GOT3 (cell line): ENCODE measurements at places on chromosomes 7 and 10.

- DNase-seq: no peak
Observed at GRCh38 chr7:133164498-133164897, 82.6 kb upstream of the CHCHD3 start.

GRCh38 chr7:27527348-27527714 is 135.4 kb downstream of the HIBADH start:
- DNase-seq: no peak

DNA sequence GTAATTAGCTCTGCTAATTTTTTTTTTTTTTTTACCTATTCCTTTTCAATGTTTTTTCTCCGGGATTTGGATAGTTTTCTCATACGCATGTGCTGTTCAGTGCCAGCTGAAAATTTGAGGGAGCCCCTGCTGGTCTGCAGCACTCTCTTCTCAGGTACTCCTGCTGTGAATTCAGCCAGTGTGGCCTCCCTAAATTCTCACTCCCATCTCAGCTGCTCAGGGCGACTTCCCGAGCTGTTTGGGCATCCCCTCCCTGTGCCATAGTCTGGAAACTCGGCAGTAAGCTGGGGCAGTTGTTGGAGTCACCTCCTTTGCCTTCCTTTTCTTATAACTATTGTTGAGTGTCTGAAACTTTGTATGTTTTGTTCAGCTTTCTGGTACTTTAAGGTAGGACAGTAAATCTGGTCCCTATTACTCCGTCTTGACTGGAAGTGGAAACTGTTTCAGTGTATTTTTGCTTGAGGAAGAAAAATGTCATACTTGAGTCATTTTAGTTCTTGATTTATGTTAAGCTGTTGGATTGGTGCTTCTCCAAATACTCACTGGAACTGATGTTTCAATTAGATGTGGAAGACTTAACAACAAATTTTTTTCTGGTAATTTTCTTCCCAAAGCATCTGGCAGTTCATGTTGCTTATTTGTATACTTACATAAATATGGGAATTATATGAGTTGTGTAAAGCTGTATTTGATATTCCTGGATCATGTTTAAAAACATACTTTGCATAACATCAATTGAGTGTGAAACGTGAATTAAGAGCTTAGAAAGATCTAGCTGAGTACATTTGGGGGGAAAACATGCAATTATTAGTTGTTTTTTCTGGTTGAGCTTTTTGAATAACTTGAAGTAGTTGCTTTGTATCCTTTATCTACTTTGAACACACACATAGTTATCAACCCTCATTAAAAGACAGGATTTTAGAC is 33.7 kb downstream of the MINPP1 start:
- no peak for DNase-seq

GRCh38 chr7:151133986-151134742 is 33.3 kb downstream of the GBX1 start:
- DNase-seq: no peak

GRCh38 chr10:88908194-88908593 is 28.1 kb downstream of the STAMBPL1 start:
- no peak for DNase-seq

DNA sequence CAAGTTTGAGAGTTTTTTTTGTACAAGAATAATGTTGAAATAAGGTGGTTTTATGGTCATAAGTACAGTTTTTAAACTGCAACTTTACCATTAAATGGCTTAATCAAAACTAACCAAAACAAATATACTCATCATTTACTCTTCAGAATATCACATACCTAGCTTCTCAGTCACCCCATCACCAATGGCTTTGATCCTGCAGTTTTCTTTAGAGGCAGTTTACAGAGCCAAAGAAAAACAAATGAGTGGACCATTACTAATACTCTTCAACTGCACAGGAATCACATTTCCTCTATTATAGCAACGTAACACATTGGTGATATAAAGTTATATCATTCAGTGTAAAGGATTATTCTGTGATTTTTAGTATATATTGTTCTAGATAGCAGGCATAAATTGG is 576.1 kb upstream of the LRRTM3 start:
- no peak for DNase-seq

DNA sequence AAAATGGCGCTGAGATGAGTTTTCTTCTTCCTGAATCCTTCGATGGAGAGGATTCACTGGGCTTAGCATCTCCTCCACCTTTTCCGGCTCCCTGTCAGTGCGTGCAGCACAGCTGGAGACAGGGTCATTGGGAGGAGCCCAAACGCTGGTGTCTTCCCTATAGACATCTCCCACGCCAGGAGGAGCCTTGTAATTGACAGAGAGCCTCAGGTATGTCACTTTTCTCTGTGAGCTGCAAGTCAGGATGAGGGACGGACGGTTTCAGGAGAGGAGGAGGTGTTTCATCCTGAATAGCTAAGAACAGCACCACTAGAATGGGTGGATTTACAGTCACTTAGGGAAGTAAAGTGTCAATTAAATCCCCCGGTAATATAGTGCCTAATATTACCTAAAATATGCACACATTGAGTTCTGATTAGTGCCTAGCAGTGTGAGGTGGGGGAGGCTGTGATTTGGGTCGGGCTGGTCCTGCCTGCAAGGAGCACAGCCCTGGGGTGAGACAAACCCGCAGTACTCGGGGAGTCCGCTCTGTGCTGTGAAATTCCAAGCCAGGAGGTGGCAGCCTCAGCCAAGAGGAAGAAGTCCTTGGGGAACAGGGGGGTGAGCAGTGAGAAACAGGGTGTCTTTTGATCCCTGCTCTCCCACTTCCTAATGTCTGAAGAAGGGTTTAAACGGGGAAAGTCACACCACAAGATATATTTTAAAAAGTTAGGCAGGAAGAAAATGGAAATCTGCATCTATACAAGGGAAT is 28.2 kb downstream of the IL15RA start:
- no peak for DNase-seq

GRCh38 chr7:27147199-27148030 is at the start of gene HOXA6:
TSS of gene HOXA6 (minus strand) at chr7:27147774. CDS start at chr7:27147749, 25 bp downstream.
- no peak for DNase-seq

DNA sequence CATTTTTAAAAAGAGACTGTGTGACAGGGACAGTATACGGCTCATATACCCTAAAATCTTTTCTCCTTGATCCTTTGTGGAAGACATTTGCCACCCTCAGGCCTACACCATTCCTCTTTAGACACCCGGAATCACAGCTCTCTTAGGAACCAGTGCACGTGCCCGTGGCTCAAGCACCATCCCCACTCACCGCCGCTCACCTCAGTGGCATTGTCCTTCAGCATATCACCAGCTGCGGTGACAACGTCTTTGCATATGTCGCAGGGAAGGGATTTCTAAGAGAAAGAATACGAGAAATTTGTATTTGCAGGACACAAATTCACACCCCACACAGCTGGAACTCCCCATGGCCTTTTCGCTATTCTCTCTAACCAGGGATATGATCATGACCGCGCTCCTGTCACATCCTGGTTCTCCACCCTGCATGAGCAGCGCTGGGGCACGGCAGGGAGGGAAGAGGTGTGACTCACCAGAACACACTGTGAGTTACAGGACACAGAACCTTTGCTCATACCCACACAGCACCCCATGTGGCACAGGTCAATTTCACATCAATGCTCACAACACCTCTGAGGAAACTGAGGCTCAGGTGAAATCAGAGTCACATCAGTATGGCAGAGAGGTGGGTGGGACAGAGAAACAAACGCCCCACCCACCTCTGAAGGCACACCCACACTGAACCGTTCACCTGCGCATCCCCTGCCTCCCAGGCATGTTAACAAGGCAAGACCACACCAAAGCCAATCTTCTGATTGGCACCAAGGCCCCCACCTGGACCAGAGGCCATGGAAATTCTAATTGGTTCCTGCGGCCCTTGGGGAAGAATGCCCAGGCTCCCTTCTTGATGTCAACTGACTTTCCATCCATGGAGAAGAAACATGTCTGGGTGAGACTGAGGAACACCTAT is 19.2 kb downstream of the PSAP start:
- no peak for DNase-seq

GRCh38 chr10:3961082-3961481 is 176.1 kb upstream of the KLF6 start:
- no peak for DNase-seq

- no peak for DNase-seq
Observed at GRCh38 chr10:51308116-51308515, 233.8 kb downstream of the PRKG1 start.

DNA sequence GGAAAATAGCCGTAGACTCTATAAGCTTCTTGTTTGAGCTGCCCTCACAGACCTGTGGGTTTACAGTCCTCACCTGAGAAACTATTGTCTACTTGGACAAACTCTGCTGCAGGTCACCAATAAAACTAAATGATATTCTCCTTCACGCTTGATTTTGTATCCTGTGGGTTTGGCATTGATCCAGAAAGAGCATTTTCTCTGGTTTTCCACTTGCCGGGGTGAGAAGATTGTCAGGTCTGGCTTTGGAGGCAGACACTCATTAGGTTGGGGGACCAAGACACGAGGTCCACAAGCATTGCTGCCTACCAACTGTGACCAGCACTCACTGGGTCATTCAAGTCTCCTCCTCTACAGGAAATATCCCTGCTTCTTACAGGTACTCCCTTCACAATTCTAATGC is 68.5 kb downstream of the CDC14C start:
- DNase-seq: no peak

DNA sequence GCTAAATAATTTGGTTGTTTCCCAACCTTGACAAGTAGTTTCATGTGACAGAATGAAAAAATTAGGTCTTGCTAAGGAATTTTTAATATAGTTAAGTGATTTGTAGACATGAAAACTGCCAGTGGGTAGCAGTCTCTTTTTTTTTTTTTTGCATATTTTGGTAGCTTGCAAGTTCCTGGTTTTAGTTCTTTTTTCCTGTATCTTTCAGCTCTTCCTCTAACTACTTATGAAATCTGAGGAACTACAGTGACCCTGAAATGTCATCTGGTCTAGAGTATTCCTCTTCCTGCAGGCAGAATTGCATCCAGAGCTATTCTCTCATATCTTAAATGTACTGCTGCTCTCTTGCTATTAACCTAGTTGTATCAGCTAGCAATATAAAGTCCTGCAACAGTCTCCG is 160.4 kb downstream of the HDAC9 start:
- DNase-seq: no peak

GRCh38 chr7:71251706-71252105 is 119.8 kb downstream of the GALNT17 start:
- no peak for DNase-seq

DNA sequence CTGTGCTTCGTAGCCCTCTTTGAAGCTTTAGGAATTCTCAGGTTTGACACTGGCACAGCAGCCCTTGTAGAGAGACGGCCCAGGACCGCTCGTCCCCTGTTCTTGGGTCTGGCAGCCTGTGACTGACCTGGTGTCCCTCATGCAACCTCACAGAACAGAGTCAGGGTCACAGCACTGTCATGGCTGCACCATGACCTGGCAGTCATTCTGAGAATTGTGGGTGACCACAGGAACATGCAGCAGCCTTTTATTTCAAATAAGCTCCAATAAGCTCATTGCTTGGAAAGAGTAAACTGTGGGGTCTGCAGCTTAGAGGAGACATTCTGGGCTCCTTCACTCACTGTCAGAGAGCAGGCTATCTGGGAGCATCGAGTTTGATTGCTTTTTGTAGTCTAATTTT is 42.5 kb downstream of the MYO1G start:
- no peak for DNase-seq

GRCh38 chr10:92572362-92573090 is 1.4 kb downstream of the IDE start:
- DNase-seq: no peak

GRCh38 chr7:151177310-151177709 is 9.7 kb downstream of the ASB10 start:
- no peak for DNase-seq

- no peak for DNase-seq
Observed at GRCh38 chr7:36514289-36515243, 124.9 kb downstream of the ANLN start.

DNA sequence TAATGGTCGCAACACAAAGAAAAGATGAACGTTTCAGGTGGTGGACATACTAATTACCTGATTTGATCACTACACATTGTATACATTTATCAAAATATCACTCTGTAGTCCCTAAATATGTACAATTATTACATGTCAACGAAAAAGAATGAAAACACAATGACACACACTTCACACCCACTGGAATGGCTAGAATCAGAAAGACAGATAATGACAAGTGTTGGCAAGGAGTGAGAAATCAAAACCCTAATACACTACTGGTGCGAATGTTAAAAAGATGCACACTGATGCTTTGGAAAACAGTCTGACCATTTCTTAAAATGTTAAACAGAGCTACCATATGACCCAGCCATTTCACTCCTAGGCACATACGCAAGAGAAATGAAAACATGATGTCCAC is 2.3 kb downstream of the COA1 start:
- DNase-seq: no peak

DNA sequence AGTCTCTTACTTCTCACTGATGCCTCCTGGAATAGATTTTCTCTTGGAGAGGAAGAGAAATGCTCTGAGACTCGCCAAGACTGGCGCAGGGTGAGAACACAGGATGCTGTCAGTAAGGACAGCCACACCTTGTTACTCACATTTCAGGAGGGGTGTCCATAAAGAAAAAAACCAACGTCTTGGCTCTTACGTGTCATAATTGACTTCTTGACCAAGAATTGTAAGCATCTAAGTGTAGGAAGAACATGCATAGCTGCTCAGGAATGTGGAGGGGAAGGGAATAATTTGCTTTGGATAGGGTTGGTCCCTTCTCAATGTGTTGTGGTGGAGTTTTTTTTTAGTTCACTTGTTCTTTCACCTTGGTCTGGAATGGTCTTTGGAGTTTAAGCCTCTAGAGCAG is 43.8 kb upstream of the ZNF438 start:
- DNase-seq: no peak

GRCh38 chr7:48033922-48034321 is 1.4 kb upstream of the C7orf57 start:
- DNase-seq: no peak

DNA sequence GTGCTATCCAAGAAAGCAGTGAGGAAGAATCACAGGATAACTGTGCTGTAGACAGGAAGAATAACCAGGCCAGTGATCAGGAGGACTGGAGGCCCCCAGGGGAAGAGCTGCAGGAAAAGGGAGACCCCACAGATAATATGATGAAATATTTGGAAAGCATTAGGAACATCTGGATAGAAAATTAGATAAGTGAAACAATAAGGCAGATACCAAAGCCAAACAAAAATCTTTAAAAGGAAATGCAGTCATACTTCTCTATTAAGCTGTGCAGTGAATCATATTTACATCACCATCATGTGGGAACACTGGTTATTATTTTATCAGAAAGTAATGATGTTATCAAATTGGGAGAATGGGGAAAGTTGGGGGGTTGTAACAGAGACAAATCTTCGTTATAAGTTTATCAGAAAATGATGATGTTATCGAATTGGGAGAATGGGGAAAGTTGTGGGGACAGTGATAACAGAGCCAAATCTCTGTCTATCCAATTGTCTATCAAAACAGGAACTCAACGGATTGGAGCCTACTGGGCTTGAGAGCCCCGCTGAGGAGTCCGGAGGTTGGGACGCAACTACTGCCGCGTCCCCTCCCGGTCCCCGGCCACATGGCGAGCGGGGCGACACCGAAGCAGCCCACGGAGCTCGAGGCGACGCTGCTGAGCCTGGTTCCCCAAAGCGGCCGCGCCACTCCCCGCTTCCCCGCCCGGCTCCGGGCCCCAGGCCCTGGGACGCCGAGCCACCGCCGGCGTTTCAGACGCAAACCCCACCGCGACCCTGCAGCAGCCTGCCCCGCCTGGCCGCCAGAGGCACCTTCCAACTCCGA is 14.0 kb upstream of the RALA start:
- DNase-seq: no peak
